ENCODE measurements at places on chromosomes 5 and 9.

- DNase-seq, result peak; percentile 55
Observed at GRCh38 chr9:7549249-7549648, 250.3 kb downstream of the DMAC1 start.

GRCh38 chr5:153223376-153223775, 267.1 kb upstream of the GRIA1 start:
- DNase-seq, result no peak

GRCh38 chr5:96691503-96692303, 29.5 kb downstream of the CAST start:
- DNase-seq, result no peak

DNA sequence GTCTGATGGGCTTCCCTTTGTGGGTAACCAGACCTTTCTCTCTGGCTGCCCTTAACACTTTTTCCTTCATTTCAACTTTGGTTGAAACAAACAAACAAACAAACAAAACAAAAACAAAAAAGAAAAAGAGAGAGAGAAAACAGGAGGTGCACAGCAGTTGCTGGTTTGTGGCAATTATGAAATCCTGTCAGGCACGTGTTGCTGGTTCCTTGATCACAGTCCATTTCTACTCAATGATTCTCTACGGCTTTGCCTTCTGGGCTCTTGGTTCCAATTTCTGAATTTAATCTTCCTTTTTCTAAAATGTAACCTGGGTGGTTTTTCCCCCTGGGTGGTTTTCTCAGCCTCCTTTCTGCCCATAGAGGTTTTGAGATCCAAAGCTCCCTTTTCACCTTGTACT, 17.8 kb upstream of the PANK3 start:
- DNase-seq, result no peak

DNA sequence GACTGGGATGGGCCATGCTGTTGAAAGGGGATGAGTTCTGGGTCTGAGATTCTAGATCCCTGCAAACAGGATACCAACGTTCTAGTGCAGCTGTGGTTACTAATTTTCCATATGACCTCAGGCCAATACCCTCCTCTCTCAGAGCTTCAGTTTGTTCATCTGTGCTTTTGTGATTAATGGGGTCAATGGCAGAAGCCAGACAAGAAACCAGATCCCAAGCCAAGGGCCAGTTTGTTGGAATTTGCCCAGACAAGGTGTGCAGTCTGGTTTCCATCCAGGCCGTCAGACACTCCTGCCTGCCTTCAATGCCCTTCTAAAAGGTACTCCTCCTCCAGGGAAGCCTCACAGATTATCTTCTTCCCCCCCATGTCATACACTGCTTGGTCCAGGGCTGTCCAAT, 11.4 kb downstream of the MYORG start:
- no peak for DNase-seq

- no peak for DNase-seq
Observed at GRCh38 chr9:121860744-121861143, 209.3 kb downstream of the DAB2IP start.

DNA sequence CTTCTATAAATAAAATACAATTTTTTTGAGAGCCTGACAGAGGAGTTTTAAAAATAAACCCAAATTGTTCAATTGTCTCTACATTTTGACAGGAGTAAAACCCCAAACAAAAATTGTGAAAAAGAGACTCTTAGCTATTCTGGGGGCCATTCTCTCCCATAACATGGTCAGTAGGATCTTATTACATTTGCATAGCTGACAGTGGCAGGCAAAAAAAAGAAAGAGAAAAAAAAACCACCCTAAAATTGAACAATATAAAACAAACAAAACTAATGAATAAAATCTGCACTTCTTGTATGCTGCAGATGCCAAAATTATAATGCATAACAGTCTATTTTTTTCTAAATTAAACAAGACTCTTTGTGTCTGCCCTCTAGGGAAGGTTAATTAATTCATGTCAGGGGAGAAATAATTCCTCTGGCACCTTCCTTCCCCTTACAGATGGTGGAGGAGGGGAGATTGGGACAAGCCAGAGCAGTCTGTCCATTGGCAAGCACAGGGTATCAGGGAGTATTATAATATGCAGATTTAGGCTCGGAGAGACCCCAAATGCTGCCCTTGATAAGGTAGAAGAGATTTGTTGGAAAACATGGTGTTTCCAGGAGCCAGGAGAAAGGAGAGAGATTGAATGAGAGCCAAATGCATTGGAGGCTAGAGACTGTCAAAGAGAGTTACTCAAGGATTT, 79.7 kb upstream of the CDH6 start:
- no peak for DNase-seq

GRCh38 chr5:154776167-154776566, 21.0 kb downstream of the LARP1 start:
- no peak for DNase-seq

DNA sequence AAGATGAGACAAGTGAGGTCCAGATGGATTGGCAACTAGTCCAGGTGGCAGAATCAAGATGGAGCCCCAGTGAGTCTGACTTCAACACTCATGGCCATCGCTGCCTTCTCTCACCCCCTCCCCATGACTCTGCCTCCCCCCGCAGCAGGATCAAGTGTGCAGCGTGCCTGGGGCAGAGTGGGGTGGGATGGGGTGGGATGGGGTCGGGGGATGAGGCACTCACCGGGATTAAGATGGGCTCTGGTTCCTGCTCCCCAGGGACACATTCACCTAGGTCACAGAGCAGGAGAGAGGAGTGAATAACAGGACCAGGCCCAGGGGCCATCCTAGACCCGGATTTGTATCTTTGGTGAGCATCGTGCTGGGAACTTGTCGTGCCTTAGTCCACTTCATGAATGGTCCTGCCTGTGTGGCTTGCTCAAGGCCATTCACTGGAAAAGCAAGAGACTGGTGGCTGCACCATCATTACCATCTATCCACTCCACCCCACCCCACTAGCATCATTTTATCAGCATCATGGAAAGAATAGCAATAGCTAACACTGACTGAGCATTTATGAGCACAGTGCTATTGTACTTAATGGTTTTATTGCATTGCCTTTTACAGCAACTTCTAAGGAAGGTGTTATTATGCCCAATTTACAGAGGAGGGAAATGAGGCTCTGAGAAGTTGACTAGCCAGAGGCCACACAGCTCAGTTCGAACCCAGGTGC, 8.5 kb downstream of the AMBP start:
- DNase-seq, result no peak

DNA sequence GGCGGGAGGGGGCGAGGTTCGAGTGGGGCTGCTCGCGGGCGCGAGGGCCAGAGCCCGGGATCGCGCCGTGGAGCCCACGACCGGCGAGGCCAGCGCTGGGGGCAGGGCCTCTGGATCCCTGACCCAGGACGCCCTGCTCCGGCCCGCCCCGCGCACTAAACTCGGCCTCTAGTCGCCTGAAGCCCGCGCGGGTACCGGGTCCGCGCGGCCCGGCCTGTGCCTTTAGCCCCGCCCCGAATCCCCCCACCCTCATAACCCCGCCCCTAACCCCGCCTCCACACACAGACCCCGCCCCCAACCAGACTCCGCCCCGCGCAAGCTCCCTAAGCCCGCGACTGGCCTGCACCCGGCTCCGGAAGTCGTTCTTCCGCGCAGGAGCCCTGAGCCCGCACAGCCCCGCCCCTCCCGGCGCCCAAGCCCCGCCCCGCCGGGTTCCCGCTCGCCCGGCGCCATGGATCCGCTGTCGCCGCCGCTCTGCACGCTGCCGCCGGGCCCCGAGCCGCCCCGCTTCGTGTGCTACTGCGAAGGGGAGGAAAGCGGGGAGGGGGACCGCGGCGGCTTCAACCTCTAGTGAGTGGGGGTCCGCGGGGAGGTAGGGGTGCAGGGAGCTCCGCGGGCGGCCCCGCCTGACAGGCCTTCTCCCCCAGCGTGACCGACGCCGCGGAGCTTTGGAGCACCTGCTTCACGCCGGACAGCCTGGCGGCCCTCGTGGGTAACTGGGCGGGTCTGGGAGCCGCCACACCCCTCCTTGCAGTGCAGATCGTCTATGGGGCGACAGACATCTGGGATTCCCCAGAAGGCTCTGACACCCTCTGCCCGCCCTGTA, at the start of gene PAXX:
Gene PAXX, plus strand, starts transcription at position 430 of the 826 bp plus-strand sequence. Its CDS starts 22 bp downstream, at position 452.
- peak; percentile 92 for DNase-seq

DNA sequence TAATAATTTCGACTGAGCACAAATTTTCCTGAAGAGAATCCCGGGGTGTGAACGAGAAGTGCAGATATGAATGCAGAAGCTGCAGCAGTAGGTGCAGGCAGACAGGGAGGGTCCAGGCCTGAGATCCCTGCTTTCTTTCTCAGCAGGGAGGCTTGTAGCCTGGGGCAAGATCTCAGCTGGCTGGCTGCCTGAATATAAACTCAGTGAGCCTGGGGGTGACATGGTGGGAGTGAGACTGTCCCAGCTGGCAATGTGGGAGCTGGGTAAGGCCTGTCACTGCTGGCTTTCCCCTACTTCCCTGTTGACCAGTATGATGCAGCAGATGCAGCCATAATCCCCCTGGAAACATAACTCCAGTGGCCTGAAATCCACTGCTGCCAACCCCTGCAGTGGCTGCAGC, 325.2 kb downstream of the CETN3 start:
- no peak for DNase-seq

DNA sequence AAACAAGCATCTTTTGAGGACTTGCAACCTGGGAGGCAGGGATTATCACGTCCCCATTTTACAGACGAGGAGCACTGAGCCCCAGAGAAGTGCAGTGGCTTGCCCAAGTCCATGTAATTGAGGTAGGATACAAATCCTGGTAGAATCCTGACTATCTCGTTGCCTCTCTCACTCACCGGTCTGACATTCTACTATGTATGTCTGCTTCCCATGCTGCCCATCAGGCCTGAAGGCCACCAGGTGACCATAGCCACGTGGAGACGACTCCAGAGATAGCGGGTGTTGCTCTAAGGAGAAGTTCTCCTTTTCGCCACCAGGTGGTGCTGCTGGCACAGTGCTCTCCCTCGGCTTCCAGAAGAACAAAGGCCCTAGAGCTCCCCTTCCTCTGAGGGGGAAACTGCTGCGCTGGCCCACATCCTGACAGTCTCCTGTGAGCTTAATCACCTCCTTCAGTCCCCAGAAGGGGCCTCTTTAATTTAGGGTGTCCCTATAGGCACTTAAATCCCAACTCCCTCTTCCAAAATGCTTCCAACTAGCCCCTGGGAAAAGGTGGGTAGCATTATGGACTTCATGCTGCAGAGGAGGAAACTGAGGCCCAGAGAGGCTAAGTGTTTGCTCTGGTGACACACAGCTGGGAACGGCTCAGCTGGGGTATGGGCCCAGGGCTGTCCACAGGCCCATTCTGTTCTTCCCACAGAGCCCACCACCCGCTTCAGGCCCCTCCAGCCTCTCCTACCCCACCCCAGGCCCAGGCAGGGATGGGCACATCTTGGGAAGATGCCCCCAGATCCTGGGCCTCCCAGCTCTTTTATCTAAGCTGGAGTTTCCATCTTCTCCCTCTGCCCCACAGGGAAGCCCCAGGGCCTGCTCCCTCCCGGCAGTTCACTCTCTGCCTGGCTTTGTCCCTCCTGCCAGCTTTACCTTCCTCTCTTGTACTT, 6.4 kb downstream of the SLC34A1 start:
- DNase-seq, result peak; percentile 65

- no peak for DNase-seq
Observed at GRCh38 chr9:84297162-84297821, 43.3 kb downstream of the SLC28A3 start.
